NCI-H146 (cell line): ENCODE measurements at places on chromosomes 5 and 9.
A peak's percentile ranks its signal among the peaks of the same experiment; 100 is the strongest.

DNA sequence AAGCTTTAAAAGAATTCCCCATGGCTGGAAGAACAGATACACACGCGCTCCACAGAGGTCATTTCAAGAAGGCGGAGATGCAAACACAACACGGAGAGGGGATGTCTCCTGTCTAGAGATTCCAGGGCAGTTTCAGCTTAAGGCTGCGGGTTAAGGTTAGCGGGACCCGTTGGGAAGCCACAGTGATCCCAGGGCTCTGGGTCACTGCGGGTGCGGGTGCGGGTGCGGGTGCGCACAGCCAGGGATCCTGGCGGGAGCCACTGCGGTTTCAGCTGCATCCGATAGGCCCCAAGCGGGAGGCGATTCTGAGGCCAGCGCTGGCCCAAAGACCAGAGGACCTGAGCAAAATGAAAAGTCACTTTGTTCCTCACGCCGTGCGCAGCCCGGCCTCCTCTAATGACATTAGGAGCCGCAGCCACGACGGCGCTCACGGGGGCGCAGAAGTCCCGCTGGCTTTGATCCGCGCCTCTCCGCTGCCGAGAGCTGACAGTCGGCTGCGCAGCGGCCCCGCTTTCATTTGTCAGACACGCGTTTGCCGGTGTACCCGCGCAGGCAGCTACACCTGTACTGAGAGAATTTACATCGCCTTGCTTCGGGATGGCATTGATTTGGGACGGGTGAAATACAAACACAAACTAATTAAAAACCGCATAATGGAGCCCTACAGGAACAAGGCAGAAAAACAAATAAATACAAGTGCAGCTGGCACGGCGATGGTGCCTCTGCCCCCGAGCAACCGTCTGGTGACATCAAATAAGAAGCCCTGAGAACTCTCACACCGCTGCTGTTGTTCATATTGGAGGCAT lies 5.3 kb upstream of the IRX1 start:
- DNase-seq: no peak

DNA sequence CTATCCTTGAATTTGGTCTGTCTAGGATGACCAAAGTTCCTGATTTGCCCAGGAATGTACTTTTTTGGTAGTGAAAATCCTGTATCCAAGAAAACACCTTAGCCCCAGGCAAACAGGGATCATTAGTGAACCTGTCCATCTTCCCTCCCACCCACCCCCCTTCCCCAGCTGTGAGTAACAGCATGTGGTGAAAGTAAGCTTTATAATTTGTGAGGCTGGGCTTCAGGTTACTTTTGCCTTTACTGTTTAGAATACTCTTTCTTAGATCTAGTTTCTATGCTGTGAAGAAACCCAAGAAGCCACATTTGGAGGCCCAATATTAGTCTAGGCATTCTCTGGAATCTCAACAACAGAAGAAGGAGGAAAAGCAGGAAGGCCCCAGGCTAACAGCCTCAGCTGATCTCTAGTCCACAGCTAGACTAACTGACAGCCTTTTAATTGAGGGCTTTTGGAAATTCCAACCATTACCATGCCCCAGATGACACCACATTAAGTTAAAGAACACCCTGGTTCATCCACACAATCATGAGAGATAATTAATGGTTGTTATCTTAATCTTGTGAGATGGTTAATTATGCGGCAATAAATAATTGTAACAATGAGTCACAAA lies 703.0 kb upstream of the NUDT12 start:
- peak; percentile 27 for DNase-seq

DNA sequence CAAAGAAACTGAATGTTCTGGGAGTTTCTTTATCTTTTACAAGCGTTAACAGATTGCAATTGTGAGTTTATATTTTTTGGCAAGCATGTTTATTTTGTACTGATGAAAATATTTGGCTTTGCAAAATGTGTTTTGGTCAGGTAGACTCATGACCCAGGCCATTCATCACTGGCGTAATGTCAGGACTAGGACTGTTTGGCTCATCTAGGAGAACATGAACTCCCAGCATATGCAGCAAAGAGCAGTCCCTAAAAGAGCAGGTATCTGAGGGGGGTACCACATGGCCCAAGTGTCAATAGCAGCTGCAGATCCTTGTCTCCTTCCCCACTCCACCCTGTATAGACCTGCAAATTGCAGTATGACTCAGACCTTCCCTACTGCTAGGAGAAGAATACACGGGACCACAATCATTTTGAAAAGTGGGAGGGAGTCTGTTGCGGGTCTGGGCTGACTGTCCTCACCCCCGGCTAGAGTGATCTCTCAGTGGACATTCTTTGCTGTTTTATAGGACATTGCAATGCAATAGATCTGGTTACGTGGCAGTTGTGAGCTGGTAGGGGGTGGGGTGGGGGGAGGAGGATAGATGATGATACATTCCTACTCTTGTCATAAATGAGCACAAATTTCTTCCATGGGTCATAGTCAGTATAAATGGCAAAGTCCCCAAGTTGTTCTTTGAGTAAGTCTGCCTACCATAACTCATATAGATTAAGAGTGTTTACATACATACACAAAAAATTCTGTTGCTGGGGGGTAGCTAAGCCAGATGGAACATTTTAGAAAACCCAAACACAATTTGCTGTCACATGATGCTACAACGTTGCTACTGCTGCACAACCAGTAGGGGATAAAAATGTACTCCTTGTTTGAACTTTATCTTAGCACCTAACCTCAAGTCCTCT lies 20.8 kb upstream of the SNCAIP start:
- DNase-seq: peak; percentile 15

DNA sequence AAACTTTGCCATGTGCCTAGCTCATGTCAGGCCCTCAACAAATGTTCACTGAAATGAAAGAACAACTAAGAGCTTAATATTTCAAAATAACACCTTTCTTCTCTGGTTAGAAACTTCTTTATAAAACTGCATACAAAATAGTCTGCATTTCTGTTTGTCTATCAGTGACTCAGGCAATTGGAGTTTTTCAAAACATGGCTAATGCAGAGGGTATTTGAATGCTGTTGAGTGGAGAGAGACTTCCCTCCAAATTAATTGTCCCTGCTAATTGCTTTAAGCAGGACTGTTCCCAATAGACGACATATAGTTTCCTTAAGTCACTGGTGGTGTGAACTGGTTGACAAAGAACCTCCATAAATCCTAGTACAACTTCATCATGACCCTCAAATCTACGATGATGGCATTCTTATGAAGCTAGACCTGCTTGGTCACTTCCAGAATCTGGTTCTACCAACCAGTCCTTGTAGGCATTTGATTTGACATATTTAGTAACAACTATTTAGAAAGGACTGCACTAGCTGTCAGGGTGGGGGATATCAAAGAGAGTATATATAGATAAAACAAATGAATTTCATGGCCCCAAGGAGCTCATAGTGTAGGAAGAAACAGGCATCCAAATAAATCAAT lies 84.5 kb downstream of the PRLR start:
- DNase-seq: no peak

DNA sequence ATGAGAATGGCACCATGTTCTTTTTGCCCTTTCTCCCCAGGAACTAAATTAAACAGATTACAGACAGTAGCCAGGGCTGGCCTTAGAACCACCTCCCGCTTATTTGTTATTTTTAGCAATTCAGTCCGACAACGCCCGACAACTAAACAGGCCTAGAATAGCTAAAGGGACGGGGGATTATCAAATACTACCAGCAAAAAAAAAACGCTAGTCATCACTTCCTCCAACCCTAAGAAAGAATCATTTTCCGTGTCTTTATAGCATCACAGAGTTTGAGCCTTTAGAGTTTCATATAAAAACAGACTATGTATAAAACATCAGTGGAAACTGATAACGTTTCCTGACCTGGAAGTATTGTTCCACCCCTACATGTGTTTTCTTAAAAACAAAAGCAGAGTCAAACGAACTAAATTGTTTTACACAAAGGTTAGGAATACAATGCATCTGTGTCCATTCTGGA lies 35.3 kb downstream of the PFDN1 start:
- DNase-seq: no peak

DNA sequence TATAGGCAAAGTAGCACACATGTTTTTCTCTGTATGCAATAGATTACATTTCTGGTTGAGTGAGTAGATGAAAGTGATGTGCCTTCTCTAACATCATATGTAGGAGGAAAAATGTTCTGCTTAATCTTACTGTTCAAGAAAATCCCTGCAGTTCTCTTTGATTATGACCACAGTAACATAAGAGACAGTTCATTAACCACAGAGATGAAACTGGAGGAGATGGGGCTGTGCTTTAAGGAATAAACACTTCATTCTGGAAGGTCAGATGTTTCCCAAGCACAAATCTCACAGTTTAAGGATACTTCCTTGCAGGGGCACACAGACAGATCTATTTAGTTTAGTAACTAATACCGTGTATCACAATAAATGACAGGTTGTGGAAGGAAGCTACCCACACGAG lies 150.2 kb downstream of the SEMA5A start:
- no peak for DNase-seq

GRCh38 chr9:98191671-98192502 lies 550 bp downstream of the CORO2A start:
- peak; percentile 11 for DNase-seq

- no peak for DNase-seq
These were observed 85.1 kb downstream of the MED27 start for GRCh38 chr9:131994364-131995125.

GRCh38 chr5:67516948-67517565 lies 320.5 kb upstream of the CD180 start:
- DNase-seq: no peak

DNA sequence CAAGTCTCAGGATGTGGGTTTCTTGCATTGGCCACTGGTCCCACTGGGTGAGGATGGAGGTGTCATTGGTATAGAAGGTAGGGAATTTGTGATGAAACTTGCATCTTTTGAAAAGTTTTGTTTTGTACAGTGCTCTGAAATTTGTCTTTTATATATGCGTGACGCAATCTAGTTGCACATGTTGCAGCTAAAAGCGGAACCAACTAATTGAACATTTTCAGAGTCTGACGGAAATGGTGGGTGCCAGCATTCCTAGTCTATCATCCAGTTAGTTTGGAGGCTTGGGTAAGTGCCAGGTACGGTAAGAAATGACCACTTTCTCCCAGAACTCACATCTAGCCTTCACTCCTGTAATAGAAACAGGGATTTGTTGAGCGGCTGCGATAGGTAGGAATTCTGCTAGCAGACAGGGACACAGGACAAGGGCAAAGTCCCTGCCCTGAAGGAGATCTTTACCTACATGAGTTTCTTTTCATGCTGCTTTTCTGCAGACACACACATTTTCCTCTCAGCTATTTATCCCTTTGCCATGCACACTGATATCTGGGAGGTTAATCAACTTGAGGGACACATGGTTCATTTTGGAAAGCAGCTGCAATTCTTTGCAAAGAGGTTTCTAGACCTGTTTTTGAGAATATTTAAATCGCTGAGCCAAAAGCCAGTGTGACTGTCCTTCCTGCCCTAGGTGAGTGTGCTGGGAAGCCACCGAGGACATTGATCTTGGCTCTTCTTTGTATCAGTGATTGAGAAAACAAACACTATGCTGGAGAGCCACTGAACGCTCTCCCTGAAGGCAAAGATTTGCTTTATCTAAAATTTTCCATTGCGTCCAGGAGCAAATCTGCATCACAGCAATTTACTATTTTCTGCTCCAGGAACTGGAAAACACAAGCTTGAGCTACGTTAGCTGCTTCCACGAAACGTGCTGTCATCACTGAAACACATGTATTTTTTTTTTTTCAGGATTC lies 89.7 kb downstream of the DAP start:
- no peak for DNase-seq

DNA sequence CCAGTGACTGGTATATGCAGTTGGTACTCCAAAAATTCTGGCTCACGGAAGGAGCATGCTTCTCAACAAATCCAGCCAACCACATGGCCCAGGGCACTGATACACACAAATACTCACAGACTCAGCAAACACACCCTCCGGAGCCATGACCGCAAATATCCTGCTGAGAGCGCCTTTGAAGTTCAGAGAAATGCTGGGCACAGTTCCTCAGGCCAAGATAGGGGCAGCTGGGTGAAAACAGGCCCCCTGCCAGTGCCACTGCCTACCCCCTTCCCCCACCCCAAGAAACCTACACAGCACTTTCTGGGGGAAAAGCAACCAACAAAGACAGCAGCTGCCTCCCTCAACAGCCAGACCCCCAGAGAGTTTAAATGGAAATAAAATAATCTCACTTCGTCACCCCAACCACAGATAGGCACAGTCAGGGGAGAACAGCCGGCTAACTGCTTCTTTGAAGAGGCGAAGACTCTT lies 120.0 kb downstream of the C5orf15 start:
- peak; percentile 56 for DNase-seq

- no peak for DNase-seq
These were observed 4.5 kb downstream of the RALGDS start for GRCh38 chr9:133116346-133117231.

DNA sequence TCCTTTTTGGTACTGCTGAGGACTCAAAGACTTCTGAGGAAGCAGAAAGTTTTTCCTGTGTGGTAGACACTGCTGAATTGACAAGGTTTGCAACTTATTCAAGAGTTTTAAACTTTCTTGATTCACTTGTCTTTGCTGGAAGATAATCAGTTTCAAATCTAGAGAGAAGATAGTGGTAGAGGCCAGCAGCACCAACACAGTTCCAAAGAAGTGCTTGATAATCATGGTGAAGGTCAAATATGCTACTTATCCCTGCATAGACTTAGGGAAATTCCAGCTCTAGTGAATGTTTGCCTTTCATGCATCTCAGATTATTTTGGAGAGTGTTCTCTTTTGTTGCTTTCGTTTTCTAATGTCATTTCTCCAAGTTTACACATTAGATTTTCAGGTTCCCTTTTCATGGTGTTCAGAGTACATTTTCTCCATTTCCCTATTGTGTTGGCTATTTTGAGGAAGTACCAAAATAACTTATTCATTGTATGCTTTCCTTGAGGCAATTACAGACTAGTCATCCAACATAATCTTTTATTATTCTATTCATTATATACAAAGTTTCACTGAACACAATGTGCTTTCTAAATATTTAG lies 550 bp downstream of the IFNE start:
- DNase-seq: no peak

DNA sequence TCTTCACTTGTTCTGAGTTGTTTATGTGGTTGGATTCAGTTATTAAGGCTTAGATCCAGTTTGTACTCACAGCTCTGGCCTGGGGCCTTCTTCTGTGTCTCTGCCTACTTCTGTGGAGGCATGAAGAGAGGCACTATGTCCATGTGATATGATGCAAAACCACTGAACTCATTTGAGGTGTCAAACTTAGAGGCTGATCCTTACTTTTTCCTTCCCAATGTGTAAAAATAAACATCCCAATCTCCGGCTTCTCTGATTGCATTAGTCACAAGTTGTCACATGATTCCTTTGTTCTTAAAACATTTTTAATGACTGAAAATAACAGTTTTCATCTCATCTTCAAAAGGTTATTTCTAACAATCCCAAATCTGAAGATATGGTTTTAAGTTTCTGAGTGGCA lies 276.0 kb upstream of the RGMB start:
- DNase-seq: no peak

- peak; percentile 32 for DNase-seq
These were observed 474 bp downstream of the HMGCR start for GRCh38 chr5:75337366-75338021.

- DNase-seq: no peak
These were observed 8.7 kb downstream of the PHF19 start for GRCh38 chr9:120868339-120868675.

- no peak for DNase-seq
These were observed 196.5 kb upstream of the NREP start for GRCh38 chr5:111953351-111954127.
